ENCODE measurements at places on chromosomes 3 and 15. TPM values are rescaled to one million over a fixed set of nuclear protein-coding genes. Genes with fewer than 3 reads are reported as not detected.

GRCh38 chr15:68687136-68687735 is 108.4 kb downstream of the CORO2B start:
- no peak for DNase-seq

AADAC gene
- total RNA-seq: not detected

DNA sequence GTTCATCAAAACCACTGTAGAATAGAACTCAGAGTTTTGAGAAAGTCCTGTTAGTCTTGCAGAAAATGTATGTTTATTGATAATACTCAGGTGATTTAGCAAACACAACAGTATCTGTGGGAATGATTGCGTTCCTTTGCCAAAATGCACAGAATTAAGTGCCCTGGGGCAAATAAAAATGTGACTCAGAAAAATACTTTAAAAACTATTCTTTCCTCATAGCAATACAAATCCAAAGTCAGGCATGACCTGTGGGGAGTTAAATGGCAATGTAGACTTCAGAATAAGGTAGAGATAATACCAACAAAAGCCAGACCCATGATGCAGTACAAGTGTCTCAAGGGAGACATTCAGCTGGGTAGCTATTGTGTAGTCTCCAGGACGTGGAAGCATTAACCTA is 72.3 kb upstream of the SNTN start:
- no peak for DNase-seq

DNA sequence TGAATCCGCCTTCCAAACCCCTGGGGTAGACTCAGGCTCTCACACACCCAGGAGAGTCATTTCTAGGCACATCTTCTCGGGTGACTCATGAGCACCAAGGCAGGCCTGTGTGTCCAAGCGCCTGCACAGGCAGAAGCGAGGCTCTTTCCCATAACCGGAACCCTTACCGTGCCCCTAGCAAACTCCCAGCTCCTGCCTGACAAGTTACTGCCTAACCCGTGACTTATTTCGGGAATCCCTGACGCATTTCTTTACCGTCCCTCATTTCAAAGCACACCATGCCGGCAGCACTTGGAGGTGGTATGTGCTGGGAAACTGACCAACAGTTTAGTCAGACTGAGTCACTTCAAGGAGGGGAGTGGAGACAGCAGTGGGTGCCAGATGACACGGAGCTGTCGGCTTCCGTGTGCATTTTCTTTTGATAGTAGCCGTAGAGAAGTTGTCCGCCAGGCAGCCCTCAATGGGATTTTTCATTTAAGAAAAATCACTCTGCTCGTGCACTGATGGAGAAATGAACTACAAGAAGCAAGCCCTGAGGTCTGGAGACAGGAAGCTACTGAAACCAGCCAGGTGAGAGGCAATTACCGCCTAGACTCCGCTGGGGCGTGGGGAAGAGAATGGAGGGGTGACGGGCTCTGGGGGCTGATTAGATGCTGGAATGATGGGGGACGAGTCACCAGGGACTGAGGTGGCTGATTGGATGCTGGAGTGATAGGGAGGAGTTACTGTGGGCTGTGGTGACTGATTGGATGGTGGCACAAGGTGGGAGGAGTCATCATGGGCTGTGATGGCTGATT is 17.3 kb upstream of the HRH1 start:
- DNase-seq: peak; percentile 96

DNA sequence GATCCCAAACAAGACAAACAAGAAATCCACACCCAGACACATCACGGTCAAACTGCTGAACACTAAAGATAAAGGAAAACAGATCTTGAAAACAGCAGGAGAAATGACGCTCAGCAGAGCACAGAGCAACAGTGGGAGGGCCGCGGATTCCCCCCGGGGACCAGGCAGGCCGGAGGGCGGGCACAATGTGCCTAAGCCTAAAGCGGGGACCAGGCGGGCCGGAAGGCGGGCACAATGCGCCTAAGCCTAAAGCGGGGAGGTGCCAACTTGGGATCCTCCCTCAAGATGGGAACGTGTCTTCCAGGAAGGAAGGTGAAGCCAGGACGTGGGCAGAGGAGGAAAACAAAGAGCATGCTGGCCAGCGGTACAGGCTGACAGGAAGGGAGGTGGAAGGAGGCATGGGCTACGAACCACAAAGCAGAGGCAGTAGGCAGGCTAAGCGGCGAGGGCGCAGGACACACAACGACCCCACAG is 31.1 kb downstream of the CYFIP1 start:
- DNase-seq: no peak

DNA sequence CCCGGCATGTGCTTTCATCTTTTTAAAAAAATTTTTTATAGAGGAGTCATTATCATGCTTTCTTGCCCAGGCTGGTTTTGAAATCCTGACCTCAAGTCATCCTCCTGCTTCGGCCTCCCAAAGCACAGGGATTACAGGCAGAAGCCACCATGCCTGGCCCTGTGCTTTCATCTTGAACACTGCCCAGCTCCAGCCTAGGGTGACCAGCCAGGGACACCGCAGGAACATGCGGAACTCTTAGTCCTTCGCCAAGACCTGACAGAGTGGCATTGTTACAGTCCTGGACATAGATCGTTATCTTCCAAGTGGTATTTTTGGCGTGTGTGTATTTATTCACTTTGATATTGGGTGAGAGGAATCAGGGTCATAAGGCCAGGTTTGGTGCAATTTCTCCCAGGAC is 7.9 kb upstream of the FURIN start:
- no peak for DNase-seq

- no peak for DNase-seq
These were observed 32.2 kb downstream of the MCTP2 start for GRCh38 chr15:94263341-94264273.

DNA sequence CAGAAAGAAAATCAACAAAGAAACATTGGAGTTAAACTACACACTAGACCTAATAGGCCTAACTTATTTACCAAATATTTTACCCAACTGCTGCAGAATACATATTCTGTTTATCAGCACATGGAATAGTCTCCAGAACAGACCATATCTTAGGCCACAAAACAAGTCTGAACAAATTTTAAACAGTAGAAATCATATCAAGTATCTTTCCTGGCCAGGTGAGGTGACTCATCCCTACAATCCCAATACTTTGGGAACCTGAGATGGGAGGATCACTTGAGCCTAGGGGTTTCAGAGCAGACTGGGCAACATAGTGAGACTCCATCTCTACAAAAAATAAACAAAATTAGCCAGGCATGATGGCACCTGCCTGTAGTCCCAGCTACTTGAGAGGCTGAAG is 18.1 kb upstream of the KPNA4 start:
- DNase-seq: no peak
